ENCODE measurements at places on chromosomes 1 and 21.

DNA sequence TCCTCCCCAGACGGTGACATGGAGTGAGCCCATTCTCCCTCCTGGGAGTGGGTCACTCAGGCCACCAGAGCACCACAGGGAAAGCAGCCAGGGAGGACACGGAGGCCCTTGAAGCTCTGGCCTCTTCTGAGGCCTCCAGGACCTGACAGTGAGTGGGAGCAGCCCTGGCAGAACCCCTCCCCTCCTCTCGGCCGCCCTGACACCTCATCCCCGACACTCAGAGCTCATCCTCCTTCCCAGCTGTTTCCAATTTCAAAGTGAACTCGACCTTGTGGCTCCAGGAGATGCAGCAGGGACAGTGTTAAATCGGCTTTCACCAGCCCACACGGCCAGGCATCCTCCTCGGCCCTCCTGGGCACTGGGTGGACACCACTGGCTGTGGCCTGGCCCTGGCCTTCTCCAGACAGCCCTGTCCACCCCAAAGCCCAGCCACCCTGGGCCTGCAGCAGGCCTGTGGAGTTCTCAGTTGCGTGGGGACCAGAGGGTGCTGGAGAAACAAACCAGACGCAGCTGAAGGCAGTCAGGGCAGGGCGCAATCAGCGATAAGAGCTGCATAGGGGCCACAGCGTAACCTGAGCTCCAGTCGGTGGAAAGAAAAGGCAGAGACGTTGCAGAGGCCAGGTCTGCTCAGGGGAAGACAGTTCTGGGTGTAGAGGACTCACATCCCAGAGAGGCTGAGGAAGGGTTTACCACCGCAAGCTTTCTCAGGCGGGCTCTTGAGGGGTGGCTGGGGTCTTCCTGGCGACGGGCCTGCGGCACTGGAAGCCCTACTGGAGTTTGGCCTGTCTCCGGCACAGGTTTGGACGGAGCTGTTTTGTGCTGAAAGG lies 27.1 kb downstream of the FTCD start:
- DNase-seq, result peak; percentile 82

DNA sequence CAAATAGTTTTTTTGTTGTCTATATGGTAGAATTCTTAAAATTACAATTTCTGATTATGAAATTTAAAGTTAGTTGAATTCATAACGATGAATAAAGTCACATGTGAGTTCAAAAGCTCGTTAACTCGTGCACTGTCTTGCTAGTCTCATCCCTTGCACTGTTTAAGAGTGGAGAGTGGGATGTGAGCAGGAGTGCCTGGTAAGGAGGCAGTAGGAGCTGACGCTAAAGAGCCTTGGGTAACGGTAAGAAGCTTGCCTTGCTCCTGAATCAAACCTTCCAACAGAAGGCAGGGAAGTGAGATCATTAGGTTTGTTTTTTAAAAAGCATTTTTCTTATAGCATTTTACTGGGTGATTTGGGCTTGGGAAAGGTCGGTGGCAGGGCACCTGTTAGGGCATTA lies 2.3 kb upstream of the FASLG start:
- DNase-seq, result no peak

- peak; percentile 99 for DNase-seq
These were observed at the start of gene DNAJB4 for GRCh38 chr1:78004719-78005447. TSS of gene DNAJB4 (plus strand) at chr1:78004939. CDS start at chr1:78005111, 172 bp downstream.

- DNase-seq, result peak; percentile 1
These were observed 126.9 kb downstream of the ESRRG start for GRCh38 chr1:216596281-216596862.

- no peak for DNase-seq
These were observed 17.2 kb upstream of the BEND5 start for GRCh38 chr1:48793863-48794262.

DNA sequence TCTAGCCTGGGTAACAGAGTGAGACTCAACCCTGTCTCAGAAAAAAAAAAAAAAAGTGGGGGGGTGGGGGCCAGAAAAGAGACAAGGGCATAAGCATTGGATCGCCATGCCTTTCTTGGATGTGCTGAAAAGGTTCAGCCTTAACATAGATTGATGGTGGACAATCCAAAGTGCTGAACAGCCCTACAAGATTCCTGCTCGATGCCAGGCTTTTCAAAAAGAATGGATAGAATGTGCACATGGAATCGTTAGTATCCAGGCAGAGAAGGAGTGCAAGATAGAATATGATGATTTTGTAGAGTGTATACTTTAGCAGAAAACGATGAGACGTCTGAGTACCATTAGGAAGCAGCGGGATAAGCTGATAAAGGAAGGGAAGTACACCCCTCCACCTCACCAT lies 10.9 kb upstream of the COA7 start:
- no peak for DNase-seq

DNA sequence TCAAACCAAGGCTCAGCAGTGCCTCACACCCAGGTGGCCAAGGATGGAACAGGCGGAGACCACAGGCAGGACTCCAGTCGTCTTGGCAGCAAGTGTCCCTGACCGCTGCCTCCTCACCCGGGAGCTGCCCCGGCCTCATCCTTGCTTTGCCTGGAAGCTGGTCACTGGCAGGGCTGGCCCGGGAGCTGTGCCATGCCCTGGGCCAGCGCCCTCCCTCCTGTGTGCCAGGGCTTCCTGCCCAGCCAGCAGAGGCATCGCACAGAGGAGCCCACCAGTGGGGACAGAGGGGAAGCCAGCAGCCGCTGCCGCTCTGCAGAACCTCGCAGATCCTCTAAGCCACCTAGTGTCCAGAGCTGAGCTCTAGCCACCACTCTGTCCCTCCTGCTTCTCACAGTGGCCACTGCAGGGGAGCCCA lies 7.8 kb downstream of the CASZ1 start:
- DNase-seq, result no peak

DNA sequence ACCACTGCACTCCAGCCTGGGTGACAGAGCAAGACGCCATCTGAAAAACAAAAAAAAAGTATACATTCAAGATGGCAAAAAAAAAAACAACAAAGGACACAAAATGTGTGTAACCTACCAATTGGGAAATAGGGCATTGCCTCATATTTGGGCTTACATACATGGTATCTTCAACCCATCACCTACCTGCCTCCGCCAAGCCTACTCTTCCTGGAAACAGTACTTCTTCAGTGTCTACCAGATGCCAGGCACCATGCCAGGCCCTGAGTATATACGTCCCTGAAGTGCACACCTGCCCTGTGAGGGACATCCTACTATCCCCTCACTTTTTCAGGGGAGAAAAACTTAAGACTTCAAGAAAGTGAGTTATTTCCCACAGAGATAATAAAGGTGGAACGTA lies 160.2 kb downstream of the TOMM20 start:
- DNase-seq, result no peak

DNA sequence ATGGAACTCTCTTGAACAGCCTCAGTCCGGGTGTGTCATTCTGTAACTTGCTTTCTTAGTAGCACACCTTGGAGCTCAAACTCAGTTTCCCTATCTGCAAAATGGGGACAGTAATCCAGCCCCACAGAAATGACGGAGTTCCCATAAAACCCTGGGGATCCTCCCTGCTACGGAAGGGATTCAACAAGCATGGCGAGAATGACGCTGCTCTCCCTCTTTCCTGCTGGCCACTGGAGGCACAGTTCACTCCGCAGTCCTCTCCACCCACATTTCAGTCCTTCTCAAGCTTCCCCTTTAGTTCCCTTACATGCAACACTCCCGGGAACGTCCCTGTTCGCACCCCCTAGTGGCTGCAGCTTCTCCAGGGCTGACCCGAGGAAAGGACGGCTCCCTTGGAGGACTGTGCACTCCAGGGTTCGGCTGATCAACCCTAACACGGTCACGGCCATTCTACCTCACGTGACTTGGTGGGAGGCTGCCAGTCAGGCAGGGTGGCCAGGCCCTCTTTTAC lies 20.6 kb downstream of the RUNX3 start:
- peak; percentile 89 for DNase-seq

- no peak for DNase-seq
These were observed 14.7 kb downstream of the RNF2 start for GRCh38 chr1:185059950-185060571.

GRCh38 chr1:47571952-47572351 lies 134.1 kb downstream of the FOXD2 start:
- no peak for DNase-seq

GRCh38 chr21:33219300-33219699 lies 10.4 kb upstream of the IFNAR2 start:
- DNase-seq, result no peak

- no peak for DNase-seq
These were observed 37.8 kb upstream of the PRSS38 start for GRCh38 chr1:227777646-227778045.

DNA sequence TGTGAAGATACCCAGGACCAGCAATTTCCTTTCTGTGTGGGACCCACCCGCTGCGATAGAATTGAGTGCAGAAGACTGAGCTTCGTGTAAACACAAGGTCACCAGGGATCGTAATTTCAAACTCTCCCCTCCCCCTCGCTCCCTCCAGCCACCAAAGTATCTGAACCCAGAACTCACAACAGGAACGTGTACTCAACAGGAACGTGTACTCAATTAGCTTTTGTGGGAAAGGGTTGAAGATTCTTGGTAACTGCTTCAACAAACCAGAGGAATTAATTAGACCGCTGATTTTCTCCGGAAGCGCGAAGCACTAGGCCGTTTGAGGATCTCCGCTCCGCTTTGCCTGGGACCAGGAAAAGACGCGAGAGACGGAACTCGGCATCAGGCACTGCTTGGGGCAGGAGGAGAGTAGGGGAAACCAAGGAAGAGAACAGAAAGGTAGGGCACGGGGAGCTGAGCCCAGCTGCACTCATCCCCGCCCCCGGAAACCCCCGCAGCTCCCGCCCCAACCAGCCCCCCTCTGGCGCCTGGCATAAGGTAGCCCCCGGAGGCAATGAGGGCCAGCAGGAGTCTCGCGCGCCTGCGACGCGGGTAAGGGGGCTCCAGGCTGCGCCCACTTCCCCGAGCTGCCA lies 453 bp downstream of the DRAM2 start:
- DNase-seq, result peak; percentile 62

DNA sequence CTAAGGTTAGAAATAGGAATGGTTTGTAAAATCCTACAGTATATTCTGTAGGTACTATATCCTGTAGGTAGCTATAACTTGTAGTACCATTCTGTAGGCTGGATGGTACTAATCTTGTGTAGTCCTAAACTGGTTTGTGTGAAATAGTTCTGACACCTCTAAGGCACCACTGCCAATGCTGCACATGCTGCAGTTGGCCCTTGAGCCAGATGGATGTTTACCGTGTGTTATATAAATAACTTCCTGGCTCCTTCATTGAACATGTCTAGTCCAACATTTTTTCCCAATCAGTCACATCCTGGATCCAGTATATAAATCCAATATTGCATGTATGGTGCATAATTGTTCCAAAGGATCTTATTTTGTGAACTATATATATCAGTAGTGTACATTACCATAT lies 89.5 kb upstream of the GNG4 start:
- peak; percentile 66 for DNase-seq

DNA sequence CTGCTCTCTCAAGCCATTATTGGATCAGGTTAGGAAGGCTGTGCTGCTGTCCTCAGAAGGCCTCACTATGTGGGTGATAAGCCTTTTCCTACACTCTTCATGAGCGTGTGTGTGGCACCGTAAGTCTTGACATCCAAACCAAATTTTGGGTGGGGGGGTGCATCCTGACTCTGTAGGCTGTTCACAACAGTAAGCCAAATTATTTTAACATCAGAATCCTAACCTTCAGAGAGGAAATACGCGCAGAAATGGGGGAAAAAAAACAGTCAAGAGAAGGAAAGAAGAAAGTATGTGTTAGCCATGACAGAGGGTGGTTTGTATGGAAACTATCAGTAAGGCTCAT lies 21.0 kb downstream of the STPG1 start:
- DNase-seq, result no peak

- DNase-seq, result peak; percentile 87
These were observed 3.9 kb upstream of the COL16A1 start for GRCh38 chr1:31707711-31708110.

- peak; percentile 84 for DNase-seq
These were observed 22.9 kb downstream of the TCP10L start for GRCh38 chr21:32562426-32562825.

DNA sequence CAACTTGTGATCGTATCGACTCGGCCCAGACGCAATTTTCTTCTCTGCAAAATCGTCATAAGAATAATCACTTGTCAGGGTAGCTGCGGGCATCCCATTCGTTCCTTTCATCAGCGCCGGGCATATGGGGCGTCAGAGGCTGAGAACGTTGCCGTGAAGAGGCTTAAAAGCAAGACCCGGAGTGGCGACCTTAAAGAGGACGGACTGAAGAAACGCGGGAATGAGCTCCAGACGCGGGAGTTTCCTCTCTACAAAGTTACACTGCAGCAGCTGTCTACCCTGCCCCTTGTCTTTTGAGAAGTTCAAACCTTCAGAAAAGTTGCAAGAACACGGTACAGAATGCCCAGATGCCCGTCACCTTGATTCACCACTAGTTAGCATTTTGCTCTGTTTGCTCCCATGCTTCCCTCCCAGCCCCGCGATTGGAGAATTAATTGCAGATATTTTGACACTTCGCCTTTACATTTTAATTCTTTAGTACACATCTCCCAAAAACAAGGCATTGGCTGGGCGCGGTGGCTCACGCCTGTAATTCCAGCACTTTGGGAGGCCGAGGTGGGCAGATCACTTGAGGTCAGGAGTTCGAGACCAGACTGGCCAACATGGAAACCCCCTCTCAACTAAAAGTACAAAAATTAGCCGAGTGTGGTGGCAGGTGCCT lies 967 bp downstream of the CENPS start:
- DNase-seq, result peak; percentile 35

DNA sequence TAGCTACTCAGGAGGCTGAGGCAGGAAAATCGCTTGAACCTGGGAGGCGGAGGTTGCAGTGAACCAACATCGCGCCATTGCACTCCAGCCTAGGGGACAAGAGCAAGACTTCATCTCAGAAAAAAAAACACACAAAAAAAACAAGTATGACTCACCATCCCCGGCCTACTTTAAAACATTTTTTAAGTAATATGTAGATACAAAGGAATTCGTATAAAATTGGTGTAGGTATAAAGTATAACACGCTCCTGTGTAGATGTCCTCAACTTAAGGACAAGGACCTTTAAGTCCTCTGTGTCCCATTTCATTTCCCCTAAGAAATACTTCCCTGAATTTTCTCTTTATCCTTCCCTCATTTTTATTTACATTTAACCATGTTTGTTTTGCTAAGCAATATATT lies 73.4 kb upstream of the PKN2 start:
- no peak for DNase-seq

DNA sequence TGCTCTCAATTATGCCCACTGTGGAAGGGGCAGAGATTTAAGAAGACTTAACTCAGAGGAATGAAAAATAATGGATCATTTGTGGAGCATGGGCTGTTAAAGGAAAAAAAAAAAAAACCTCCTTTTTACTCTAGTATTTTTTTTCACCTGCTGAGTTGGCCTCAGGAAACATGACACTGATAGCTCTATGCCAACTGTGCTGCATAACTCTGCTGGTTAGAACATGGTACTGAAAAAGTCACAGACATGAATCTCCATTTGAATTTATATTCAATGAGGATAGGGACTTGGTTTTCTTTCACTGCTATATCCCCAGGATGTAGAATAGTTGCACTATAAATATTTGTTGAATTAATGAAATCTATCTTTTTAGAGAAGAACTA lies 86.1 kb upstream of the KIAA0040 start:
- no peak for DNase-seq

DNA sequence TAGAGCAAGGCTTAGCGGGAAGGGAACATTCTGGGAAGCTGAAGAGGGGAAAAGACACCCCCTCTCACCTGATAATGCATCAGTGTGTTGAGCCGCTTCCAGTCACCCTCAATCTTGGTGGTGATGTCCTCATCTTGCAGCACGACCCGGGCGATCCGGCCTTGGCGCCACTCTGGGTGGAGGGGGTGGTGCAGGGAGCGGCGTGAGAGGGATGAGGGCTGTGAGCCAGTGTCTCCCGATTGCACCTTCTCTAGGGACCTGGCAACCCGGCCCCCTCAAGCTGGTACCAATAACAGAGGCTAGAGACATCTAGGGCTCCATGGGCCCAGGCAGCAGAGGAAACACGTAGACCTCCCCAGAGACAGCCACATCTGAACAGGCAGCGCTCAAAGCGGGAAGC lies 127.4 kb upstream of the CD34 start:
- DNase-seq, result no peak

All from fibroblast of mammary gland (primary cell).